ENCODE measurements at places on chromosomes 7 and 10. TPM values are rescaled to one million over a fixed set of nuclear protein-coding genes. Genes with fewer than 3 reads are reported as not detected.

- DNase-seq, result no peak
Measured at GRCh38 chr7:55623617-55624016, 51.3 kb upstream of the VOPP1 start.

DNA sequence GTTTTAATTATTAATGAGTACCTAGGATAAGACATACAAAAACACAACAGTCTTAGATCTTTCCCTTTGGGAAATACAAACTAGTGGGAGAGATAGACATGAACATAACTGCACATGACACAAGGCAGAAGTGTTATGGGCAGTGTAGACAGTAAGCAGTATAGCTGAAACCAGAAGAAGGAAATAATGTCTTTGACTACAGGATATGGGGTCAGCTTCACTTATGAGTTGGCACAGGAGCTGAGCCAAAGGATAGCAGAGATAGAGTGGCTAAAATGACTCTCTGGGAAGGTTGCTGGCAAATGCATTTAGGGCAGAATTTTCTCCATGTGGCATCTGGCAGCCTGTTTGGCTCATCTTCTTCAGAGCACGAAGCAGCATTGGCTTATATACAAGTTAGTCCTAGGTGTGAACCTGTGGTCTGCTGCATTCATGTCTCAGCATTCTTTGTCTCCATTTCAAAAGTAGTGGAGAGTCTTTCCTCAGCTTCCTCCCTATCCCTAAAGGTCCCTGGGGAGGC, 60.3 kb upstream of the FEZF1 start:
- DNase-seq, result no peak

- DNase-seq, result no peak
Measured at GRCh38 chr10:84194424-84195043, at the start of gene CDHR1. CDHR1 (plus strand) TSS chr10:84194537; CDS start chr10:84194761, 224 bp downstream.

- DNase-seq, result no peak
Measured at GRCh38 chr10:58291538-58292174, 22.7 kb downstream of the CISD1 start.

GRCh38 chr7:135575296-135575695, 17.6 kb downstream of the NUP205 start:
- DNase-seq, result no peak

DNA sequence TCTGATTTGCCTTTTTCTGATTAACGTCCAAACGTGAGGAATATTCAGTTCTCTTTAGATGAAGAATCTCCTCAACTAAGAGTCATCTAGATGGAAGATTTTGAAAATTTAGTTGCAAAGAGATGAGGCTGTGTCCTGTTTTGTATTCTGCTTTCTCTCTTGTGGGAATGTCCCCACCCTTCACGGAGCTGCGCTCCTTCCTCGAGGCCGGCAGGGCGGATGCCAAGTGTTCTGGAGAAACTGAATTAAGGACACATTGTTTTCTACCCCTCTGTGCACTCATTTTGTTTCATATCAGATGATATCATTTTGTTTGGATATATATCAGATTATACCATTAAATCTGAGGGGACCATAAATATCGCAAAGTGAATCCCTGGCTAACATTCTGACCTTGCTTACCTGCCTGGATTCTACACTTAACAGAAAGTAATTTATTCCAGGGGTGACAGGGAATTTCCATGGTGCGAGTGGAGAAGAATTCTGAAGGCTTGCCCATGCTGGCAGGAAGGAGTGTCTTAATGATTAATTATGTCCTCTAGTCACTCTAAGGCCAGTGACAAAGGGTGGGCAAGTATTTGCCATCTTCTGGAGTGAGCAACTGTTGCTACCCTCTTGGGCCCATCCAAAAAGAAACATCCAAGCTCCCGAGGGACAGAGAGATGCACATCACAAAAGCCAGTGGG, 47.9 kb upstream of the IGFBP3 start:
- no peak for DNase-seq

GRCh38 chr10:62374862-62375710, 917 bp downstream of the ZNF365 start:
- no peak for DNase-seq

The ALOX5 gene
- 33.7 TPM for total RNA-seq

- no peak for DNase-seq
Measured at GRCh38 chr10:5583525-5584175, 58.9 kb downstream of the CALML3 start.

The INHBA gene
- total RNA-seq, result 40.4 TPM

GRCh38 chr7:67847092-67847787, 850.6 kb downstream of the TYW1 start:
- DNase-seq, result no peak

- no peak for DNase-seq
Measured at GRCh38 chr7:127986581-127987521, 44.4 kb downstream of the LRRC4 start.

DNA sequence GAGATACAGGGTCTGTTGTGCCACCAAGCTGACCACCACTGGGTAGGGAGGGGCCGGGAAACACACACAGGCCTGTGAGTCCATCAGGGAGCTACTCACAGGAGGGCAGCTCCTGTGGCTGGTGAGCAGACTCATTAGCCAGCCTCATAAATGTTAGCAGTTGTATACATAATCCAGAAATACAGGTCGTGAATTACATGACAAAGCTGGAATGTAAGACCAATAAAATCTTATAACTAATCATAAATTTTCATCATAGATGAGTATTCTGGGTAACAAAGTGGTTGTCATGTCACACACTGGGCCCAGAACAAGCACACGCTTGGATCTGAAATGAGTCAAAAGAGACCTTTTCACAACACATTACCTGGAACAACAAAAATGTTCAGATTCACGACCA, 642.6 kb upstream of the AUTS2 start:
- no peak for DNase-seq

DNA sequence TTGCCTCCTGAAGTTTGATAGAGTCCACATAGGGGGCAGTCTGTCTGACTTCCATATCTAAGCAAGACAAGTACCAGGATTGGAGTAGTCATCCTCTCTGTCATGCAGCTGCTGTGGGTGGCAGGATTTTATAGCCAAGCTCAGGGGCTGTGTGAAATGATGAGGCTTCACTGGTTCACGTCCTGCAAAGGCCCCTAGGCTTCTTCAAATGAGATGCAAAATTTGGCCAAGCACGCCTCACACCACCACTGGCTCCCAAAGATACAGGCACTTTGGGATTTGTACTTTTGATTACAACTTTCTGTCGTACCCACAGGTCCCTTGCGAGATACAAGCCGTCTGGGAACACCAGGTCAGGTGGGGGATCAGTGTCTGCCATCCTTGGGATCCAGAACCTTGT, 67.1 kb downstream of the WDFY4 start:
- DNase-seq, result no peak

- no peak for DNase-seq
Measured at GRCh38 chr10:102759497-102760210, 15.9 kb downstream of the WBP1L start.

The GATA3 gene
- total RNA-seq, result 2.6 TPM

GRCh38 chr7:16061630-16062029, 359.7 kb downstream of the CRPPA start:
- DNase-seq, result no peak

The CFAP46 gene
- total RNA-seq, result 1.1 TPM

DNA sequence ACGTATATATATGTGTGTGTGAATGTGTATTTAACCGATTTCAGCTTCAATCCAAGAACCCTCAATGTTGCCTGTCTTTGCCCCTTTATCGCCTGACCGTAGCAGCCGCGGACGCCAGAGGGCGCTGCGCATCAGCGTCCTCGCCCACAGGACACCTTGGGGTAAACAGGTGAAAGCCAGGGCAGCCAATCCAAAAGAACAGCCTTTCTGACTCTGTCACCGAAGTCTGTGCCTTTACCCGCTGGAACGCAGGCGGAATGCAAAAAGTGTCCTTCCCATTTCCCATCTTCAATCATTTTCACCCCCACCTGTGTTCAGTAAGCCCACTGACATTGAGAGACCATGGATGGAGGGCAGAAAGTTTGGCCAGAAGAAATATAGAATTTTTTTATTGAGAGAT, 3.6 kb downstream of the NXPH1 start:
- no peak for DNase-seq

GRCh38 chr7:150992051-150992640, 1.3 kb downstream of the NOS3 start:
- no peak for DNase-seq

The ANKRD2 gene
- total RNA-seq, result not detected

DNA sequence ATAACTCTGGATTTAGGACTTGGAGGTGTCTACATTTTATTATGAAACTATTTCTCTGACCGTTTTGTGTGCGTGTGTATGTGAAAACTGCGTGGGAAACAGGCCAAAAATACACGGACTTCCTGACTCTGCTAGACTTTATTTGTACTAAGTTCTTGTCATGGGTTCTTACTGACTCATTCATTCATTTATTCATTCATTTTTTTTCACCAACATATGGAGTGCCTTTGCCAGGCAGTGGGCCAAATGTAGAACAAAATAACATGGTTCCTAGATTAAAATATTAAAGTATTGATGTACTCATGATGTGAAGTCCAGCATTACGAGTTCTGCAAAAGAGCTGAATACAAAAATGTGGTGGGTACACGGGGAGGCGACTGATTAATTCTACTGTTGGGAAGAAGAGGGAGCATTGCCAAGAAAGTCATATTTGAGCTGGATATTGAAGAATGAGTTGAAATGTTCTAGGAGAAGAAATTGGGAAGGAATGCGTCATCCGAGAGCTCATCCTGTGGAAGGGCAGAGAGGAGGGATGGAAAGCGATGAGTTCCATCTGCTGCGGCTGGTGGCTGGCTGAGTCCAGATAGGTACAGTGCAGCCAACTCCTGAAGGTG, 24.6 kb downstream of the CACNB2 start:
- DNase-seq, result no peak

The NME8 gene
- total RNA-seq, result 1.2 TPM

- DNase-seq, result peak; percentile 59
Measured at GRCh38 chr10:67520924-67521520, 175.0 kb downstream of the CTNNA3 start.

GRCh38 chr10:124743191-124744101, 732 bp downstream of the FAM53B start:
- no peak for DNase-seq

Data from sciatic nerve (tissue), 2 donors.